ENCODE measurements at places on chromosomes 1 and 21.

DNA sequence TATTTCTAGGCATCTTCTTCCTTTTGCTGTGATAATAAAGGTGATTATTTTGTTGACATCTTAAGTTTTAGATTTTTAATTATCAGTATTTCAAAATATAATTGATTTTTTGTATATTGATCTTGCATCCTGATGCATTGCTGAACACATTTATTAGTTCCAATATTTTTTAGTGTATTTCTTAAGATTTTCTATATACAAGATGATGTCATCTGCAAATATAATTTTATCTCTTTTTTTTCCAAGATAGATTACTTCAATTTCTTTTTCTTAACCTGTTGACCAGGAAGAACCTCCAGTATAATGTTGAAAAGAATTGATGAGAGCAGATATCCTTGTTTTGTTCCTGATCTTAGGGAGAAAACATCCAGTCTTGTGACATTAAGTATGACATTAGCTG lies 54.8 kb upstream of the LRRN2 start:
- no peak for DNase-seq

- no peak for DNase-seq
Observed at GRCh38 chr1:207259391-207259790, 62.1 kb upstream of the CD55 start.

DNA sequence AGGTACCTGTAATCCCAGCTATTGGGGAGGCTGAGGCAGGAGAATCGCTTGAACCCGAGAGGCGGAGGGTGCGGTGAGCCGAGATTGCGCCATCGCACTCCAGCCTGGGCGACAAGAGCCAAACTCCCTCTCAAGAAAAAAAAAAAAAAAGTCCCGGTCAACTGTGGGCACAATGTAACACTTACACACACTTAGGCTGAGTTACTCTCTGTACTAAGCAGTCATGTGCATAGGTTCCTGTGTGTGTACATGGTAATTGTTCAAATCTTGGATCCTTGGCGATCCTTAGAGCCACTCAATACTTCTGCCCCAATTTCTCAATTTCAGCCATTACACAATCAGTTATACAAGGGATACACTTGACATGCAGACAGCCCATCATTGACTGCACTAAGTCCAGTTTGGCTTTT lies 11.6 kb downstream of the SDCCAG8 start:
- DNase-seq, result no peak

GRCh38 chr1:88685259-88685620 lies 1.2 kb downstream of the PKN2 start:
- DNase-seq, result no peak

- no peak for DNase-seq
Observed at GRCh38 chr21:32349333-32349944, 43.4 kb downstream of the URB1 start.

- DNase-seq, result no peak
Observed at GRCh38 chr21:39616211-39616772, 3.6 kb downstream of the B3GALT5 start.

GRCh38 chr1:205824180-205824579 lies 11.2 kb upstream of the SLC41A1 start:
- no peak for DNase-seq

GRCh38 chr1:208977012-208977411 lies 606.5 kb upstream of the CAMK1G start:
- DNase-seq, result no peak

DNA sequence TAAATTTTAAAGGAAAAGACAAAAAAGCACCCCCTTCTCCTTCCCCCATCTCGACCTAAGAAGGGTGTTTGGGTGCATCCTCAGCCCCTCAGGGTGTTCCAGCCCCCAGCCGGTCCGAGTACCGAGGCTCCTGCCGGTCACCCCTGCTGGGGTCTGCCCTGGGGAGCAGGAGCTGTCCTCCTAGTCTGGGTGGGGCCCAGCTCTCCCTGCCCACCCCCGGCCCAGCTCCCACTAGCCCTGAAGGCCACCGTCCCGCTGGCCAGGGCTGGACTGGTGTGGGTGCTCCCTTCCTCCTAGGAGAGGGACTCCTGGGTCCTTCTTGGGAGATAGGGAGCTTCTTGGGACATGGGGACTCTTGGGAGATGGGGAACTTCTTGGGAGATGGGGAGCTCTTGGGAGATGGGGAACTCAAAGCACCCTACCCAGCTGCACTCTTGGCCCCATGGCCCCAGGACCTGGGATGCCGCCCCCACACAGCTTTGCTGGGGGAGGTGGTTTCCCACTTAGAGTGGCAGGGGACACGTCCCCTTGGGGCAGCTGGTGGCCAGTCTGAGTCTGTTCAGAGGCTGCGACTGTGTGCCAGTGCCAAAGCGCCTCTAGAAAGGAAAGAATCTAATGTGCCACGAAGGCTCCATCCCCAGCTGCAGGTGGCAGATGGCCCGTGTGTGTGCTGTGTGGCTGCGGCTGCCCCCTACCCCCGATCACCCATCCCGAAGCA lies 44.5 kb downstream of the MORN1 start:
- no peak for DNase-seq

DNA sequence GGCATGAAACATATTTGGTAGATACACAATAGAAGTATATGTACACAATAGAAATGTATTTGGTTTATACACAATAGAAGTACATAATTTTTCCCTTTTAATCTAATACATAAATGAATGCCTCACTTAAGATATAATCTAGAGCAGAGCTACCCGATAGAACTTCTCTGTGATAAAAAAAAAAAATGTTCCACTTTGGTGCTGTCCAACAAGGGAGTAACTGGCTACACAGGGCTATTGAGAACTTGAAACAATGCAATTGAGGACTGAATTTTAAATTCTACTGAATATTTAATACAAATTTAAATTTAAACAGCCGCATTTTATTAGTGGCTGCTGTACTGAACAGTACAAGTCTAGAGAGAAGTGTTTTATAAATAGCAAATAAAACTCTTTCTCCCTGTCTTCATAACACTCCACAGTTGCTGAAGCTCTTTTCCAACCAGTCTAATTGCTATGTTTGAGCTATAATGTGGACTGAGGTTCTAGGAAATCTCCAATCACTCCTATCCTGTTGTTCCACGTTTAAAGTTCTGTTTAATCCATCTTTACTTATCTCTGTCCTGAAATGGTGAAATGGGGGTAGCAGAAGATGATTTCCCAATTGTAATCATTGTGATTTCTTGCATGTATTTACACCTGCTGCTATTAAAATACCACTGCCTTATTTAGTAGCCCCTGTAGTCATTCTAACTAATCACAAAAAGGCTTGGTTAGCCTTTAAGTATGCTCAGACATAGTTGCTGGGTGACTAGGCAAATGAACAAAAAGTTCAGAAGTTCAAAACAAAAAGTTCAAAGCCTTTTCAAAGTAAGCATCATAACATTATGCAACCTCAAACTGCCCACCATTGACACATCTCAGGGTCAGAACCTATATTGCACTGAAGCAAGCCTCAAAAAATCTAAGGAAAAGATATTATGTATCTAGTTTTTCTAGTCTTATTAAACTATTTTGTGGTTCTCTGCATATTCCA lies 192.3 kb upstream of the C1orf87 start:
- no peak for DNase-seq

DNA sequence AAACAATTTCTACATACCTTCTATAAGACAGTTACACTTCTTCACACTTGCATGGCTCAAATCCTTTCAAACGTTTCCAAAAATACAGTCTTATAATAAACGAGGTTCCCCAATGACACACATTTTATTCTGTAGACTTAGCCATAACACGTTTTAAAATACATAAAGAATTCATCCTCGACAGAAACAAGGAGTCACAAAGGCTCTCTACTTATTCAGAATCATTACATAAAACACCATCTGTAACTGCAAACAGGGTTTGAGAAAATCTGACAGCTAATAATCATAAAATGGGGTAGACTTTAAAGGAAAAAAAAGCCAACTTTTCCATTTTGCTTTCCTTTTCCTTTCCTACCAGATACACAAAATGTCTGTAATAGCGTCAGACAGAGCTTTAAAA lies 1.8 kb downstream of the PIK3R3 start:
- DNase-seq, result no peak

DNA sequence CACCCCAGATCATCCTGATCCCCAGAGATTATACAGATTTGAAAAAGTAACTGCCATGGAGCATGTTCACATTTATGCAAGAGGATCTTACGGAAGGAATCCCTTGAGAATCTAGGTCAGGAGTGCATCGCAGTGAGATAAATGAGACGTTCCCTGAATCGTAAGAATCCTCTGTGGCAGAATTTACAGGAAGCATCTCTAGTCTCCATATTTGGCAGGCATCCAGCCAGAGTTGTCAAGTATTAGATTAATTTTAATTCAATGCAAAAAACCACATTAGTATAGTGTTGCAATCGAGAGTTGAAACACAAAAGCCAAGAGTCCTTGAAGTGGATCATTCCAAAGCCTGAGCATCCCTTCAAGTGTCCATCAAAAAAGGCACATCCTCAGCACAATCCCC lies 100.8 kb downstream of the RRAGC start:
- no peak for DNase-seq

DNA sequence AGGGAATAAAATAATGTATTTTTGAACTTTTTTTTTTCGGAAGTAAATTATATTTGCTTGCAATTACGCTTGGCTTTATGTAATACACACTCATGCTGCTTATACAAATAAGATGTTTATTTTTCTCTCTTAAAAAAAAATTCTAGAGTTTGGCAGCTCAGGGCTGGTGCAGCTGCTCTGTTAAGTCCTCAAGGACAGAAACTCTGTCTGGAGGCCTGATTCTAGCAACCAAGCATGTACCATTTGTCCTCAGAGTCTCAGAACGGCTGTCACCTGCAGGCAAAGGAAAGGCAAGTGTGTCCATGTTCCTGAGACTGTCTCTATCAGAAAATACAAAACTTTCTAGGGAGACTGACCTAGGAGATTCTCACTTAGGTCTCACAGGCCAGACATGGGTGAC lies 23.2 kb upstream of the CLDN17 start:
- no peak for DNase-seq

- no peak for DNase-seq
Observed at GRCh38 chr1:117336088-117336817, 31.0 kb upstream of the MAN1A2 start.

DNA sequence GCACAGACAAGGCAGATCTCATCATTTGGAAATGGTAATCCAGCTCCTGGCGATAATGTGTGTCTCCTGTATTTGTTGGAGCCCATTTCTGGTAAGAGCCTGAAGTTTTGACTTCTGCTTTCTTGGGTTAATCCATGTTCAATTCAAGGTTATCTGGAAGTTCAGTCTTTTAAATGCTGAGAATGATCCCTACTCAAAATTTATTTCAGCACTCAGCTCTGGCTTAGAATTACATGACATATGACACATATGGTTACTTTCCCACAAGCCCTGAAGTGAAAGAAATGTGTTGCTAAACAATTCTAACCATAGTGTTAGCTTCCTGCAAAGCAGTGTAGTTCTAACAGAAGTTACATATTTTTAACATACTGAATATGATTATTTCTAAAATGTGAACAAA lies 2.7 kb downstream of the PTGFR start:
- DNase-seq, result no peak

- no peak for DNase-seq
Observed at GRCh38 chr1:26627954-26628353, 67.9 kb upstream of the ARID1A start.

DNA sequence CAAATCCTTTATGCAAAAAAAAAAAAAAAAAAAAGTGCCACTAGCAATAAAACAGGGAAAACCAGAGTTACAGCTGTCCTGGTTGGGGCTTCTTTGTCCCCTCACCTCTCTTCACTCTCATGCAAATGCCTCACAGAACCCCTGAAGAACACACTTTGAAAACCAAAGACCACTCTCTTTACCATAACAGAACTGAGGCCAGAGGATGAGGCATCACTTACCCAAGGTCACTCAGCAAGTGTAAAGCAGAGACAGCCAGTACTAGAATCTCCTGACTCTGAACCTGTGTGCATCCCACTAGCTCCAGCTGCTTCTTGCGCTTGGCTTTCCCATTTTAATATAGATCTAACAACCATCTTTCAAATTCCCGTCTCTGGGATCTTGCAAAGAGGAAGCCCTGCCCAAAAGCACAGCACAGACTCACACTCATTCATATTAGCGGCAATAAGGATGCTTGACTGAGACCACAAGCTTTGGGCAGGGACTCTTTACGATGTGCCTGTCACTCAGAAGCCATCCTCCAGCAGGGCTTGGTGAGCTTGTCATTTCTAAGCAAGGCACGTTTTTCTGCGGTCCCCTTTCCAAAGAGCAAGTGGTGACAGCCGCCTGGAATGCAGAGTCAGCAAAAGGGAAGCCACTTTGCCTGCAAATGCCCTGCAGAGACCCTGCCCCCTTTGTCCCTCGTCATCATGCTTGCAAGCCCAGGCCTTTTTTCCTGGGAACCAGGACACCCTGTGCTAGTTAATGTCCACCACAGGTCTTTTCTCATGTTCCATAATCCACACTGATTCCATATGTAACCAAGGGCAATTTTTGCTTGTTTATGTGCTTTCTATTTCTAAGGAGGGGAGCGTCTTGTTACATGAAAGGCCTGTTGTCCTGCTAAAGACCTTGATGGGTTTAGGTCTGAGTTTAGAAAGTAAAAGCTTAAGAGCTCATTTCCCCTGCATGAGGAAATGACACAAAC lies 76.5 kb upstream of the NFIA start:
- DNase-seq, result no peak

GRCh38 chr1:244089561-244089960 lies 38.5 kb downstream of the ZBTB18 start:
- no peak for DNase-seq

DNA sequence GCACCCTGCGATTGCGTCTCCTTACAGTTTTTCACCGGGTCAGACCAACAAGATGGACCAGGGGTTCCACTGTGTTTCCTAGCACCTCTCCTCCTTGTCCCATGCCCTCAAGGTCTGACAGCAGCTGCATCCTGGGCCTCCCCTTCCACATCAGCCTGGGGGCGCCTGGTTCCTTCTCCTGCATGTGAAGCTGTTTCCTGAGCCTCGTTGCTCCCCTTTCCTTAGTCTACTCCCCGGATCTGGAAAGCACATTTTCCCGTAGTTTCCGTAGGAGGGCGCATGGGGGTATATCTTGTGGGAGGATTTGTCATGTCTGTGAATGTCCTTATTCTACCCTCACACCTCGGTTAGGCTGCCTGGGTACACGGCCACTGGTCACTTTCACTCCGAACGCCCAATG lies 6.1 kb downstream of the PRDM15 start:
- no peak for DNase-seq

GRCh38 chr1:160739098-160739511 lies at the start of gene SLAMF7:
Gene SLAMF7 (plus strand): TSS chr1:160739247. CDS start chr1:160739302, 55 bp downstream.
- DNase-seq, result no peak

GRCh38 chr1:15916916-15917315 lies 59.0 kb downstream of the ZBTB17 start:
- no peak for DNase-seq

DNA sequence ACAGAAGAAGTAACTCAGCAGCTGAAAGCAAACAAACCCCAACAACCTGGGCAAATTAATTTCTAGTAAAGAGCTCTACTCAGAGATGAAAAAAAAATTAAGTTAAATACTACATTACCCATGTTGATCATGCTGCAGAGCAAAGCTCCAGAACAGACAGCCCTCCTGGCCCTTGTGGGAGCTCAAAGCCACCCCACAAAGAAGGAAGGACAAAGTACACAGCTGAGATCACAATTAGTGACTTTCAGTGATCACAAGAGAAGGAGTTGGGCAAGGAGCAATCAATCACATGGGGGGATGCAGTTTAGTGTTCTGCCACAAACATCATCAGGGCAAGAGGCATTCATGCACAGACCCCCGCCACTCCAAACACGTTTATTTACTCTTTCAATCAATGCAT lies 114.2 kb downstream of the DAB1 start:
- DNase-seq, result no peak
